ENCODE measurements at places on chromosomes 11 and 22. TPM values are rescaled to one million over a fixed set of nuclear protein-coding genes. Genes with fewer than 3 reads are reported as not detected.

Gene TYMP
- total RNA-seq = 7.8 TPM

Gene ARRB1
- total RNA-seq = 10.7 TPM

Gene SPDYC
- not detected for total RNA-seq

Gene CCDC188
- not detected for total RNA-seq

Gene CNGA4
- 0.32 TPM for total RNA-seq

Gene HPX
- total RNA-seq = not detected

DNA sequence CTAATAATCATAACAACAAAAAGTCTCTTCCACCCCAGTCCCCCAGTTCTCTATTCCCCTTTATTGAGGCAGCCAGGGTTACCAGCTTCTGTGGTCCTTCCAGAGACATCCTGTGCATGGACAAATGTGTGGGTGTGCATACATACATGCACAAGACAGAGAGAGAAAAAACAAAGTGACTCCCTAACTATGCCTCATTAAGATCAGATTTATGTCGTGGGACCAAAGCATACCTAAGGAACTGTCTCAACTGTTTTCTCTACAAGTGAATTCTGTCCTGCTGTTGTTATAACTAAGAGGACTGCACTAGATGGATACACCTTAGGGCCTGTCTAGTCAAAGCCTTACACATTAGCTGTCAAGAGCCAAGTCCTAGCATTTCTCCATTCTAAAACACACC is 106.7 kb downstream of the MRTFA start:
- no peak for DNase-seq

GRCh38 chr11:93051186-93051585 is 81.7 kb downstream of the MTNR1B start:
- no peak for DNase-seq

GRCh38 chr11:116691771-116692177 is 81.0 kb downstream of the BUD13 start:
- peak; percentile 63 for DNase-seq

- DNase-seq = no peak
These were observed 7.5 kb downstream of the ZC3H12C start for GRCh38 chr11:110100476-110101240.

DNA sequence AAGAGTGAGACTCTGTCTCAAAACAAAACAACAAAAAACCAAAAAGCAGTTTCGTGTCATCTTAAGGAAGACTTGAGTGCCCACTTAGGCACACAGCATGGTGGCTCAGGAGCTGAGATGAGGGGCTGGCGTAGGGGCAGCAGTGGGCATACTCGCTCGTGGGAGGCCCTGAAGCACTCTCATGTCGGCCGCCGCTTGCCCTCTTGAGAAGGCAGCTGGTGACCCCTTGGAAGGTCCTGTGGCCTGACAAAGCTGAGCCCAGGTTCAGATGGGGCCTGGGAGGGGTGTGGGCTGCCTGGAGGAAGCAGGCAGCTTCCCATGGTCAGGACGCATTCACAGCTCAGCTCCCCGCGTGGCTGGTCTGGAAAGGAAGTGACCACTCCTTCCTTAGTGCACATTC is 15.0 kb downstream of the MUC5B start:
- DNase-seq = no peak

GRCh38 chr11:1486054-1486825 is at the start of gene MOB2:
Gene MOB2 (minus strand): TSS chr11:1486779. CDS start chr11:1486556, 223 bp downstream.
- DNase-seq = peak; percentile 83

GRCh38 chr22:35477911-35478582 is 62.6 kb upstream of the RASD2 start:
- peak; percentile 70 for DNase-seq

DNA sequence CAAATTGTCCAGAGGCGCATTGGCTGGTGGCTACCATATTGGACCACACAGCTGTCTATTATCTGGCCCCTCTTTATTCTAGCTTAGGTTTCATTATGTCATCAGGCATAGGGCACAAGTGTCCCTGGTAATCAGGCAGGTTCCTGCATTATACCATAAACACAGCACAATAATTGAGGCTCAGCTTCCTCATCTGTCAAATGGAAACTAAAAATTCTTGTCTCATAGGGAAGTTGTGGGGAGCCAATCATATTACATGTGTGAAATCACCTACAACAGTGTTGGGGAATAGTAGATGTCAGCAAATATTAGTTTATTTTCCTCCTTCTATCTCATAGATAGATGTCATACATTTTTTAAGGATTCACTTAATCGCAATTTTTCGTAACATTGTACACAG is 231.0 kb upstream of the SORL1-AS1 start:
- DNase-seq = no peak

- DNase-seq = no peak
These were observed 8.6 kb upstream of the IGLL5 start for GRCh38 chr22:22878801-22879674.

DNA sequence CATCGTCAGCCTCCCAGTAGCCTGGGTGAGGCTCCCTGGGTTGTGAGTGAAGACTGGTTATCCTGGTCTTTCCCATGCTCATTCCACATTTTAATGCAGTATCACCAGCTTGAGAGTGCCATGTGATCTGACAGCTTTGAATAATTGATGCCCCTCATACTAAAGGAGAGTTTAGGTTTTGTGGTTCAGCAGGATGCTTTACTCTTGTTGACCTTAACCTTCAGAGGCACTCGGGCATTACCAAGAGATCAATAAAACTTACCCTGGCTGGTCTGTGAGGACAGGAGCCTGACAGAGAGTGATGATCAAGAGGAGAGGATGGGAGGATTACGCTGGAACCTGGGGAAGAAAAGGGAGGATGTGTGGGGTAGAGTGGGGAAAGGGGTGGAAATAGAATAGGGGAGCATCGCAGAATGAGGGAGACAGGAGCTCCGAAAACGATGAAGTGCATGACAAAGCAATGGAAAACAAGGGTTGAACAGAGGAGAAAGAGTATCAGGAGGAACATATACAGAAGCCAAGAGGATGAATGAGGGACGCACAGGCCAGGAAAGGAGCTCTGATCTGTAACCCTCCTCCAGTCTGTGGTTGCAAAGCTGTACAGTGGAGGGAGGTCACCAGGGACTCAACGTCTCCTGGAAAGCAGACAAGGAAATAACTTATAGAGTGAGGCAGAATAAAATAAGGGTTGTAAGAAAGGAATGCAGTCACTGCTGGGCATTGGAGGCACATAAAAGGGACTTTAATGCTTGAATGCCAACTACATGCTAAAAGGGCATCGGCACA is 594.5 kb downstream of the NTM start:
- no peak for DNase-seq

DNA sequence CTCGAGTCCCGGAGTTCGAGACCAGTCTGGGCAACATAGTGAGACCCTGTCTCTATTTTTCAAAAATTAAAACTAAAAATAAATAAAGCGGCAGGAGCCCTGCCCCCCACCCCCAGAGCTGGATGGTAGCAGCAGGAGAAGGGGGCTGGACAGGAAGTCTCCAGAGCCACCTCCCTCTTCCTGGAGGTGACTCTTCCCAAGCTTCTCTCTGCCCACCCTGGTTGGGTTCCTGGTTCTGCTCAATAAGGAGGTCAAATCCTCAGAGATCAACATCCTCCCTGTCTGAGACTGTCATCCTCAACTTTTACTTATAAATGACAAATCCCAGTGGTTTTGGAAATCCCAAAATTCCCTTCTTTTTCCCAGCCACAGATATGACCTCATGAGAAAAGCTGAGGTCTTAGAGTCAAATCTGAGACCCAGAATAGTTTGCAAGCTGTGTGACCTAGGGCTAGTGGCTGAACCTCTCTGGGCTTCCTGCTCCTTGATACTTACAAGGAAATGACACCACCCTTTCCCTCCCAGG is 987 bp downstream of the C1QTNF6 start:
- DNase-seq = no peak

- DNase-seq = peak; percentile 13
These were observed 53.4 kb downstream of the P4HA3 start for GRCh38 chr11:74257959-74258553.

- peak; percentile 11 for DNase-seq
These were observed 112.6 kb downstream of the C11orf91 start for GRCh38 chr11:33588056-33588455.

DNA sequence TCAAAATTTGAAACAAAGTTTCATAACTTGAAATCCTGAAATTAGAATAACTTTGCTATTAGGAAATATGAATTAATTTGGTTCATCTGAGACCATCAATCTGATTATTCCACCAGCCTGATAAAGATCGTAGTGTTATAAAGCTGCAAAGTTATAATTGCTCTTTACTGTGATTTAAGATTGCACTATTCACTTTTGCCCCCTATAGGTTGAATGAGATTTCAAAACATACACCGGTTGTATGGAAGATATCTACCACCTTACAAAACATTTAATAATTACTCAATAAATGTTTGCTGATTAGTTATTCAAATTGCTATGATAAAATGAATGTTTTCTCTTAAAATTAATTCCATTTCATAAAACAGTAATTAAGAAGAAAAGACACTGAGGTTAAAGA is 26.1 kb downstream of the APIP start:
- DNase-seq = peak; percentile 28

Data from cardiac muscle cell (in vitro differentiated cells and primary cell).